ENCODE measurements at places on chromosomes 6 and 20.

- no peak for DNase-seq
Observed at GRCh38 chr6:2988094-2988425, 11.6 kb upstream of the NQO2 start.

DNA sequence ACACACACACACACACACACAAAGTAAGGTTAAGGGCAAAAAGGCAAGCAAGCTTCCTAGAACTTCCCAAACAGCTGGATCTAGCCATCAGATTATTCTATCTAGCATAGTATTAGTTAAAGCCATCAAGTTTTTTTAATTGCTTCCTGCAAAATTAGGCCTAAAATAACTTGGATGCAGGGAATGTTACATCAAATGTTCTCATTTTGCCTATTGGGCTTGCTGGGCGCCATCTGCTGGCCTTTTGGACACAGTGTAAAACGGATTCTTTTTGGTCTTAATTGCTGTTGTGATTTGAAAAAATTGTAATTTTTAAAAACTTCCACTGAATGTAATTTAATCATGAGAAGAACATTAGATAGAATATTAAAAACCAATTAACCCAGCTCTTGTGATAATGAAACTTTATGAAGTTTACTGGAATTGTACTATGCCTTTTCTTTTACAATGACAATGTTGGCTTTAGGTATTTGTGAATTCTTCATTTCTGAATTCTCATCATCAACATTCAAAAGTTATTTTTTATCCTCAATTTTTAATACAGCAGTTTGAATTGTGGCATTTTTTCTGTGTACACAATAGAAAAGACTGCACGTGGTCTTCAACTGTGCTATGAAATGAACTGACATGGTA, 6.8 kb downstream of the MKKS start:
- peak; percentile 30 for DNase-seq

DNA sequence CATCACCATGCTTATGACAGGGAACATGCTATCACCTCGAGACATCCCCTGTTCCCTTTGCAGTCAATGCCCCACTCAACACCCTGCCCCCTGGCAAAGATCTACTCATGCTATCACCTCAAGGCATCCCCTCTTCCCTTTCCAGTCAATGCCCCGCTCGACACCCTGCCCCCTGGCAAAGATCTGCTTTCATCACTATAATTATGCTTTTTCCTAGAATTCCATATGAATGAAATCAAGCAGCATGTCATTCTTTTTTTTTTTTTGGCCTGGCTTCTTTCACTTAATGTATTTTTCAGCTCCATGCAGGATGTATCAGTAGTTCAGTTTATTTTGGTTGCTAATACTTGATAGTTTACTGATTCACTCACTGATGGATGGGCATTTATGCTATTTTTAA, 554.9 kb downstream of the CDH26 start:
- no peak for DNase-seq

GRCh38 chr6:42599558-42599957, 35.7 kb downstream of the UBR2 start:
- DNase-seq: no peak

DNA sequence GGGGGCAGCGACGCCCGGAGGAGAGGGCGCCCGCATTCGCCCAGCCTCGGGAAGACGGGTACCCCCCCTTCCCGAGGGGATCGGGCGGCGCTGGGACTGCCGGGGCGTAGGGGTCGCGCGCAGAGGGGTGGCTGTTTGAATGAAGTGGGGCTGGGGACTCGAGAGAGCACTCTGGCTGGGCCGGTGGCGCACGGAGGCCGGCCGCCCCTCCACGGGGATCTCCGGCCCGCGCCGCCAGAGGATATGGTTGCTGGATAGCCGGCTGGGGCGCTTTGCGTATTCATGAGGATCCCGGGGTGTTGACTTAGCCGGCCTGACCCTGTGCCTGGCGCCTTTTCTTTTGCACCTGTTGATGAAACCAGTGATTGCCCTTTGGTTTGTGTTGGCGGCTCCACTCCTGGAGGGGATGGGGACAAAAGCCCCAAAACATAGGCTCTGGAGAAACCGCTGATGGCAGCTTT, 469 bp downstream of the SYNJ2 start:
- peak; percentile 25 for DNase-seq

- no peak for DNase-seq
Observed at GRCh38 chr20:57207251-57207650, 59.2 kb downstream of the BMP7 start.

DNA sequence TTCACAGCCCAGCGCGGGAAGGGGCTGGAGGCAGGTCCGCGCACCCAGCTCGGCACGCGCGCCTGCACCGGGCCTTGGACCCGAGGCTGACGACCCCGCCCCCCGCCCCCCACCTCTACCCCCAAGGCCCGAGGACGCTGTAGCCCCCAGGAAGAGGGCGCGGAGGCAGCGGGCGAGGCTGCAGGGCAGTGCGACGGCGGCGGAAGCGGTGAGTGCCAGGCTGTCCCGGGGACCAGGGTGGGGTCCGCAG, 1.2 kb downstream of the LIME1 start:
- no peak for DNase-seq

DNA sequence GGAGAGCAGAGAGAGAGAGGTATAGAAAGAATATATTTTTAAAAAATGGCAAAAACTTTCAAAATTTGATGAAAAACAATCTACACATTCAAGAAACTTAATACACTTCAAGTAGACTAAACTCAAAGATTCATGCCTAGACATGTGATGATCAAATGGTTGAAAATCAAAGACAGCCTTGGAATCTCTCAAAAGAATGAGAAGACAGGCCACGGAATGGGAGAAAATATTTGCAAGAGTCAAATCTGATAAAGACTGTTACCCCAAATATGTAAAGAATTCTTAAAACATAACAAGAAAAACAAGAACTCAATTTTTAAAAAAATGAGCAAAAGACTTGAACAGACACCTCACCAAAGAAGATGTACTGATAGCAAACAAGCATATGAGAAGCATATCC, 49.7 kb downstream of the THEMIS start:
- DNase-seq: no peak

GRCh38 chr6:56582236-56582635, 60.5 kb downstream of the DST start:
- no peak for DNase-seq

GRCh38 chr6:3026791-3027626, 27.3 kb downstream of the NQO2 start:
- DNase-seq: peak; percentile 75

DNA sequence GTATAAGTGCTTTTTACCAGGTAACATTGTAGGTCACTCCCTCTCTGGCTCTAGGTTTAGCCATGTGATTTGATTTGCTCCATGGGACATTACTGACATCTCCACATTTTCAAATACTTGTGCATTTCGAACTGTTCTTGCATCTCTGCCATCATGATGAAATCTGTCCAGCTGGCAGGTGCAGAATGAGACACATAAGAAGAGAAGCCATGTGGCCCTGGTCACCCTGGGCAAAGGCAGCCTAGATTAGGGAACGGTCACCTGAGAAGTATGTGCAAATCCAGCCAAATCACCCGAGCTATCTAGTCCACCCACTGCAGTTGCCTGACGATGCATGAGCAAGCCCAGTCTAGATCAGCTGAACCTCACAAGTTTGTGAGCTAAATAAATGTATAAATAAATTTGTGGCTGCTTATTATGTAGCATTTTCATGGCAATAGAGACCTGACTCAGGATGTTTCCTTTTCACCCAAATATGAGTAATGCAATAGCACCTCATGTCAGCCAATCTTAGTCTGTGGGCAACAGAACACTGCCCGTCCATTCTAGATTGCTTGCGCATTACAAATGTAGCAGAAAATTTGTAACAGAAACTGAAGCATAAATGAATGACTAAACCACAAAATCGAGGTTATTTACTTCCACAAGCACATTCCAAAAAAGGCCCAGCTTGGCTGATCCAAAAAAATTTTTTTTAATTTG, 115.2 kb downstream of the PAK5 start:
- DNase-seq: no peak

- no peak for DNase-seq
Observed at GRCh38 chr20:62165762-62166399, 16.9 kb upstream of the MTG2 start.

DNA sequence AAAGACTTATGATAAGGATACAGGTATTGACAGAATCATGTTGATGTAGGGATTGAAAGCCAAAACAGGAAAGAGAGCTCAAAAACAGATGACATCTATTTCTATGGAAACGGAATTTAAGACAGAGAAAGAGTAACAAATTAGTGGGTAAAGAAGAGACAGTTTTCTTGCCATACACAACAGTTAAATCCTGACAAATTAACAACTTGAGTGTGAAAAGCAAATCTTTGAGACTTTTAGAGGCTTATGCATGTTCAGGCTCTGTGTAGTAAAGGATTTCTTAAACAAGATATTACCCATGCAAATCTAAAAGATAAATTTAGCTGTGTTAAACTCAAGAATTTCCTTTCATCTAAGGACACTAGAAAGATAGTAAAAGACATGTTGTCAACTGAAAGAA, 68.5 kb downstream of the SLC22A1 start:
- no peak for DNase-seq

DNA sequence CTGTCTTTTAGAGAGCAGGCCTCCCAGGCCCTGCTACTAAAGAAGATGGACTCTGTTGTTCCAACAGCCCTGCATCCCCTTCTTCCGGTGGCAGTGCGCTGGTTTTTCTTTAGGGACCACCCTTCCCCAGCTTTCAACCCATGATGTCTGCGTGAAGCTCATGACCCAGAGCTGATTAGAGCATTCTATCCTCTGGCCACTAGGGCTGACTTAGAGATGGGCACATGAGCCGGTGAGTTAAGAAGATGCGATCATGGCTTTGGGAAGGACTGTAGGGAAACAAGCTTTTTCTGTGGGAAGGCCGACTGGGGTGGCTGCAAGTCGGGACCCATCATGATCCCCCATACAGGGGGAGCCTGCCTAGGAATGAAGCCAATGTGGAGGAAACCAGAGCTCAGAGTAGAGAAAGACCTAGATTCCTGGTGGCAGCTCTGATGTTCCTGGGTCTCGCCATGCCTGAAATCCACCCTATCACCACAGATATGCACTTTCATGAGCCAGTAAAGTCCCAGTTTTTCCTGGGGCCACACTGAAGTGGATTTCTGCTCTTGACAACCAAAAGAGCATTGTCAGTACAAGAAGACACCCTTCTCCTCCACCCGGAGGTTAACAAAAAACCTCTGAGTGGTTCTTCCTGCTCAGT, 29.1 kb upstream of the STX16 start:
- DNase-seq: no peak

DNA sequence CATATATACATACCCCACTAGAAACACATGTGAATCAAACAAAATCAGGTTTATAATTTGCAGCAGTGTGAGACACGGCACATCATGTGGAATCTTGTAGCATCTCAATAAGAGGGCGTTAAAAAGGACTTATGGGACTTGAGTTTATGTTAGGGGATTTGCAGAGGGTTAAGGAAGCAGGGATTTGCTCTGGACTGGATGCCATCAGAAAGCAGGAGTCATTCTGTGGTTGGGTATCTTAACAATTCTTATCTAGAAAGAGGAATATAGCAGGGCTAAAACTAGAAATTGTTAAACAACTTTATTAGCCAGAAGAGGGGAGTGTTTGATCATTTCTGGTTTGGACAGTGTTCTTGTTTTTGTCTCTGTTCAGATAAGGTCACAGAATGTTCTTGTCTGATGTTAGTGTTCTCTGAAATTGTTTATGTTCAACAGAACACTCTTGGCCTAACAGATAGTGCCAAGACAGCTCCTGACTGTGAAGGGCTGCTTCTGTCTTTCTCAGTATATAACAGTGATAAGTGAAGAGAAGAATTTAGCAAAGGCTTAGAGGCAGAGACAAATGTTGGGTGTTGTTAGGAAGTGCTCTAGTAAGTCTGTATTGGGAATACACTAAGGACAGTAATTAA, 39.2 kb downstream of the LIN28B start:
- no peak for DNase-seq

- DNase-seq: peak; percentile 58
Observed at GRCh38 chr6:5302995-5303622, 41.8 kb downstream of the FARS2 start.

DNA sequence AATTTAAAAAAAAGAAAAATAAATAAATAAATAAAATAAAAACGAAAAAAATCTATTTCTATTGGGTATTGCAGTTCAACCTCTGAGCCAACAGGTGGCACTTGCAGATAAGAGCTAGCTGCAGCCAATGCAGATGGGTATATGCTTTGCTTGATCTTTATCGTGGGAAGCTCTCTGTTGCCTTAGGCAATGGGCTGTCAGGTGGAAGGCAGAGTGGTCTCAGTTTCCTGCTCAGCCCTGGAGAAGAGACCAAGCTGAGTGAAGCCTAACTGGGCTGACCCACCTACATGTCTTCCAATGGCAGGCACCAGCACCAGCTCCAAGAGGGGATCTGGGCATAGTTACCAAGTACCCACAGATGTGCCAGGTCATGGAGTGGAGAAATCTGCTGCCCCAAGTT, 95.0 kb downstream of the AK9 start:
- peak; percentile 1 for DNase-seq

DNA sequence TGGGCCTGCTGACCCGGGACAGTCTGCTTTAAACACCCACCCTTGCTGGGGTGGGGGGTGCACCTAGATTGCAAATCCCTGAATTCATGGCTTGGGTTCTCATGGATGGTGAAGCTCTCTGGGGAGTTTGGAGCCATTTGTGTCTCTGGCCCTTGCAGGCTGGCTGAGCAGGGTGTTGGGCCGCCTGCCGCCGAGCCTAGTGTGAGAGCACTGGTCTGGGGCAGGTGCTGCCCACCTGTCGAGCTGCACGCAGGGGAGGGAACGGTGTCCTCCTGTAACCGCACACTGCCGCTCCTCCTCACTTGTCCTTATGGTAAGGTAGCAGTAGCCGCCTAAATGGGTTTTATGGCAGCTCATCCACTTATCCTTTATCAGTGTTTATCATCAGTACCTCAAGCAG, 143.9 kb downstream of the DTNBP1 start:
- no peak for DNase-seq

DNA sequence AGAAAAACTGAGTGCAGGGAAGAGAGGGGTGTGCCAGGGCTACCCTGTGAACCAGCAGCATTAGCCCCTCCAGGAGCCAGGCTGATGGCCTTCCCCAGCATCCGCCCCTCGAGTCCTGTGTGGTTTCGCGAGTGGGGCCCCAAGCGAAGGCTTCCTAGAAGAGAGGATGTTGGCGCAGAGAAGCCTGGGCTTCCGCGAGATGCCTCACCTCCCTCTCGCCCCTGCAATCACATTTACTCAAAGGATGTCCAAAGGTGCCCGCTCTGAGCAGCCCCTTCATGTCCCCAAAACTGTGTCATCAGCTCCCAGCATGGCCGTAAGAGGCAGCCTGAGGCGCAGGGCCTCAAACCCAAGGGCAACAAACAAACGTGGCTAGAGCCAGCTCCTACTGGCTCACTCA, 111.7 kb downstream of the PREX1 start:
- DNase-seq: peak; percentile 53

GRCh38 chr20:33811776-33812151, 616 bp downstream of the CHMP4B start:
- DNase-seq: no peak

- DNase-seq: no peak
Observed at GRCh38 chr6:116027801-116028200, 32.9 kb downstream of the FRK start.

Data from CD4-positive, alpha-beta T cell treated with Interleukin-1 beta for 1 hour (primary cell).